H1 (cell line): ENCODE measurements at places on chromosomes 13 and 19. TPM values are rescaled to one million over a fixed set of nuclear protein-coding genes. Genes with fewer than 3 reads are reported as not detected.

GRCh38 chr13:81639984-81640582 lies 1299.2 kb upstream of the SPRY2 start:
- H3K36me3 ChIP-seq = no peaks in the 10 kb centered on the region
- no peak overlapping the region for H3K4me3 ChIP-seq
- no peak for DNase-seq
- H3K4me1 ChIP-seq = no peaks in the 10 kb centered on the region

DNA sequence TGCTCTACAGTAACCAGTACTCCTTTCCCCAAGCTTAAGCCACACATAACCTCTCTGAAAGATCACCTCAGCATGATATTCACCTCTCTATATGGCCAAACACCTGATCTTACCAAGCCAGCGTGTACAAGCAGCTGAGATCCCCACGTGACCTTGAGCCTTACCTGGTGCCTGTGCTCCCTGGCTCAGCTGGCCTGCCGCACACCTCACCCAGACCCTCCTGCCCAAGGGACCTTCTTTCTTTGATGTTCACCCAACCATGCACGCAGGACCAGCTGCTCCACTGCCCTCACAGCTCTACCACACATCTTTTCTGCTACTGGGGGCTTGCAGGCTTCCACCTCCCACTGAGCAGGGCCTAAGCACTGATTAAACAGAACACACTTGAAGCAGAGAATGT lies 9.0 kb downstream of the DHRS12 start:
- no peak for DNase-seq
- H3K27me3 ChIP-seq = no peaks in the 10 kb centered on the region
- H3K4me3 ChIP-seq = no peak overlapping the region
- peaks cover 6% of the 10 kb centered on the region for H3K4me1 ChIP-seq

- peak overlapping the region; percentile 39 for H3K4me3 ChIP-seq
- H3K27me3 ChIP-seq = peaks cover 82% of the 10 kb centered on the region
- no peak overlapping the region for H3K27ac ChIP-seq
Observed at GRCh38 chr13:20192158-20192835, 441 bp downstream of the GJB2 start.

- H3K4me3 ChIP-seq = no peak overlapping the region
- H3K27me3 ChIP-seq = no peaks in the 10 kb centered on the region
- no peaks in the 10 kb centered on the region for H3K36me3 ChIP-seq
- DNase-seq = no peak
- no peaks in the 10 kb centered on the region for H3K4me1 ChIP-seq
Observed at GRCh38 chr13:74443631-74444030, 309.4 kb upstream of the KLF12 start.

Gene OR4F17
- total RNA-seq = 0.30 TPM in 1 of 2 replicates, not detected in the other

- H3K4me1 ChIP-seq = peaks cover 2% of the 10 kb centered on the region; the same call in 1 of the 2 replicates
- peaks cover 7% of the 10 kb centered on the region for H3K36me3 ChIP-seq
- H3K27me3 ChIP-seq = peaks cover 37% of the 10 kb centered on the region
- DNase-seq = no peak
- peak overlapping the region; percentile 36; the same call in 1 of the 2 replicates for H3K4me3 ChIP-seq
- no peak overlapping the region for H3K27ac ChIP-seq
Observed at GRCh38 chr19:49442354-49442753, 1.0 kb upstream of the SLC17A7 start.

DNA sequence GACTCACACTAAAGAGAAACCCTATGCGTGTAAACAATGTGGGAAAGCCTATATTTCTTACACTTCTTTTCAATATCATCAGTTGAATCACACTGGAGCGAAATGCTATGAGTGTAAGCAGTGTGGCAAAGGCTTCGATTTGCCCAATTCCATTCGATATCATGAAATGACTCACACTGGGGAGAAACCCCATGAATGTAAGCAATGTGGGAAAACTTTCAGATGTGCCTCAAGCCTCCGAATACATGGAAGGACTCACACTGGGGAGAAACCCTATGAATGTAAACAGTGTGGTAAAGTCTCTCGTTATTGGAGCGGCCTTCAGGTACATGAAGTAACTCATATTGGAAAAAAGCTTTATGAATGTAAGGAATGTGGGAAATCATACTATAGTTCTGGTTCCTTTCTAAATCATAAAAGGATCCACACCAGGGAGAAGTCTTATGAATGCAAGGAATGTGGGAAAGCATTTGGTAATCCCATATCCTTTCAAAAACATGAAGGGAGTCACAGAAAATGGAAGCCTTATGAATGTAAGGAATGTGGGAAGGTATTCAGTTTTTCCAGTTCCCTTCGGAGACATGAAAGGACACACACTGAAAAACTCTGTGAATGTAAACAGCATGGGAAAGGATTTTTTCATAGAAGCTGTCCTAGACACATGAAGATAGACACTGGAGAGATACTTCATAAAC lies 28.1 kb downstream of the ZNF20 start:
- H3K4me1 ChIP-seq = no peaks in the 10 kb centered on the region

Gene PLK5
- total RNA-seq = 0.43 and 1.2 TPM in 2 replicates

- H3K4me3 ChIP-seq = no peak overlapping the region
- H3K27ac ChIP-seq = no peak overlapping the region
- no peaks in the 10 kb centered on the region for H3K27me3 ChIP-seq
- H3K4me1 ChIP-seq = no peaks in the 10 kb centered on the region
Observed at GRCh38 chr19:48578891-48579290, 26.9 kb downstream of the SULT2B1 start.

DNA sequence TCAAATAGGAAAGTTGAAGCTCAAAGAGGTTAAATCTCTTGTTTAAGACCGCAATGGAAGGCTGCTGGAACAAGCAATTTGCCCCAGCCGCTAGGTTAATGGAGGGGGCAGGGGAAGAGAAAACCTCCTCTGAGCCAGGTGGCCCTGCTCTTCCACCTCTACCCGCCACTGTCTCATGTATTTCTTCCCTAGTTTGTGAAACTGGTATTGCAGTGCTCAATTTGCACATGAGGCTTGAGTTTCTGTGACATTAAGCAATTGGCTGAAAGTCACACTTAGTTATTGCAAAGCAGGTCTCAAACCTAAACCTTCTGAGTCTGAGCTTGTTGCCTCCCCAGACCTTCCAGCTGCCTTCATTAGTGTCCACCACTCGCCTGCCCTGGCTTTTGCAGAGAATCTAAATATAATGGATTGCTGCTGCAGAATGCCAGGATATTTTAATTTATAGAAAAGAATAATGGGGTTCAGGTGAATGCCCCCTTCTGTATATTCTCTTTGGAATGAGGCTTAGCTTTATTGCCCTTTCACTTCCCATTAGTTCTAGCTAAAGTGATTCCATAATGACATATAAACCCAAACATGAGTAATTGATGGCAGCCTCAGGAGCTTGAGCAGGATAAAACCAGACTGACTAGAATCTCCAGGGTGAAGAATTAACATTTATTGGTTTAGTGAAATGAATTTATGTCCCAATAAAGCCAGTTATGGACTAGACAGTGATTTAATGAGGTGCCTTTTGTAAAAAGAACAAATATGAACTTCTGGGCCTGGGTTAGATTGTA lies 27.0 kb upstream of the OLFM4 start:
- H3K36me3 ChIP-seq = no peaks in the 10 kb centered on the region
- no peaks in the 10 kb centered on the region for H3K4me1 ChIP-seq
- H3K4me3 ChIP-seq = no peak overlapping the region
- H3K27me3 ChIP-seq = no peaks in the 10 kb centered on the region

Gene ZNF709
- 2.0 and 2.2 TPM in 2 replicates for total RNA-seq

GRCh38 chr13:78465250-78465649 lies 138.1 kb downstream of the POU4F1 start:
- no peak overlapping the region for H3K4me3 ChIP-seq
- DNase-seq = no peak
- no peaks in the 10 kb centered on the region for H3K4me1 ChIP-seq
- H3K27ac ChIP-seq = no peak overlapping the region
- no peaks in the 10 kb centered on the region for H3K36me3 ChIP-seq

GRCh38 chr13:102177431-102177830 lies 224.4 kb downstream of the FGF14 start:
- no peak overlapping the region for H3K4me3 ChIP-seq
- no peak for DNase-seq
- H3K36me3 ChIP-seq = no peaks in the 10 kb centered on the region
- no peaks in the 10 kb centered on the region for H3K4me1 ChIP-seq
- H3K27me3 ChIP-seq = no peaks in the 10 kb centered on the region
- H3K27ac ChIP-seq = no peak overlapping the region

Gene CCDC61
- 16.1 and 17.4 TPM in 2 replicates for total RNA-seq

DNA sequence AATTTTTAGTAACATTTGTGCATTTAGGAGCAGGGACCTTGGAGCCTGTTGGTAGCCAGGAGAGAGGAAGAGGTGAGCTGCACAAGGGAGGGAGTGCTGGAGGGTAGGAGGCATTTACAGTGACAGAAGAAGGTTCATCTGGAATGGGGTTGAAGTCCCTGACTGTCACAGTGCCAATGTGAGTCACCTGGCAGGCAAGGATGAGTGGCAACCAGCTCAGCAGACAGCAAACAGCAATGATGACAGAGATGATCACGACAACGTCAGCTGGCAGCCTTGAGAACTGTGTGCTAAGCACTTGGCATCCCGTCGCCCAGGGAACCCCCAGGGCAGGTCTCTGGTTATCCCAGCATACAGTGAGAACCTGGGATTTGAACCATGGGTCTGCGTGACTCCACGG lies 2.6 kb downstream of the OR10H5 start:
- no peaks in the 10 kb centered on the region for H3K36me3 ChIP-seq
- no peak for DNase-seq
- no peaks in the 10 kb centered on the region for H3K27me3 ChIP-seq
- H3K4me3 ChIP-seq = no peak overlapping the region
- no peak overlapping the region for H3K27ac ChIP-seq
- H3K4me1 ChIP-seq = no peaks in the 10 kb centered on the region

- H3K27ac ChIP-seq = peak within 1 kb of the TSS; percentile 84
- peaks cover 24% of the 10 kb centered on the region for H3K4me1 ChIP-seq
- peaks cover 41% of the 10 kb centered on the region for H3K36me3 ChIP-seq
- H3K27me3 ChIP-seq = no peaks in the 10 kb centered on the region
- DNase-seq = peak; percentile 99
- H3K4me3 ChIP-seq = peak within 1 kb of the TSS; percentile 62
Observed at GRCh38 chr19:58554494-58555368, at the start of gene CHMP2A. TSS of gene CHMP2A (minus strand) at chr19:58555105. CDS start at chr19:58554212, 893 bp downstream.

GRCh38 chr13:107299717-107300116 lies 731.8 kb upstream of the ARGLU1 start:
- H3K36me3 ChIP-seq = no peaks in the 10 kb centered on the region
- no peaks in the 10 kb centered on the region for H3K27me3 ChIP-seq
- H3K4me1 ChIP-seq = no peaks in the 10 kb centered on the region
- H3K4me3 ChIP-seq = no peak overlapping the region

DNA sequence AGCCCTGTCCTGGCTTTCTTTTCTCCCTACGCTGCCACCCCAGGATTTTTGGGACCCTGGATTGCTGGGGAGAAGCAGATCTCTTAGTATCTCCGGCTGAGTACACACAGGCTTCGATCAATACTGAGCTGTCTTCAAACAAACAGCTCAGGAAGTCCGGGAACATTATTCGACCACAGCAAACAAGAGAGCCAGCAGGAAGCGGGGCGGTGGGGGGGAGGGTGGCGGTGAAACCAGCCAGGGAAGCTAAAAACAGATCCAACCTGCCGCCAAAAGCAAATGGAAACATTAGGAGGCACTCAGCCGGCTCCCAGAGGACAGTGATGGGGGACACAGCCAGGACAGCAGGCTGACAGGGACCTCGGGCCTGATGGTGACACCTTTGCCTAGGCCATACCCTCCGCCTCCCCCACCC lies 12.2 kb upstream of the BCAM start:
- 0 out of 2 replicates have a peak overlapping the region, but pooled peaks have one; percentile 18 for H3K27ac ChIP-seq
- H3K4me3 ChIP-seq = no peak overlapping the region
- H3K27me3 ChIP-seq = no peaks in the 10 kb centered on the region

DNA sequence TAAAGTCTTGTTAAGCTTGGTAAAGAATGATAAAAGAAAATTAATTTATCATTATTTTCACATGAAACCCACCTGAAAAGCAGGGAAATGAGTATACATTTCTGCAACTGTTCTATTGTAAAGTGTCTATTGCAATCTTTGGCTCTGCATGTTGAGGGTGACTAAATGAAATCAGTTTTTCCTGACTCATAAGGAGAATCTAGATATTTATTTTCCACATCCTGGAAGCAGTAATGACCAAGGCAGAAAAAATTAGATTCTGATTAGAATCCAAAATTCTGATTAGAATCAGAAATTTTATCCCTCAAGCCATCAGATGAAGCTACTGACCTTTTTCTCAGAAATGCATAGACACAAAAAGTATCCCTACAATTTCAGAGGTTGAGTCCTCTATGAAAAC lies 178.4 kb downstream of the MYO16 start:
- H3K27me3 ChIP-seq = no peaks in the 10 kb centered on the region
- no peak for DNase-seq
- H3K36me3 ChIP-seq = no peaks in the 10 kb centered on the region
- no peak overlapping the region for H3K4me3 ChIP-seq
- H3K27ac ChIP-seq = no peak overlapping the region

GRCh38 chr13:111329641-111330040 lies 9.2 kb downstream of the TEX29 start:
- no peak overlapping the region for H3K27ac ChIP-seq
- no peak for DNase-seq
- no peak overlapping the region for H3K4me3 ChIP-seq
- no peaks in the 10 kb centered on the region for H3K27me3 ChIP-seq
- H3K36me3 ChIP-seq = no peaks in the 10 kb centered on the region
- H3K4me1 ChIP-seq = no peaks in the 10 kb centered on the region

DNA sequence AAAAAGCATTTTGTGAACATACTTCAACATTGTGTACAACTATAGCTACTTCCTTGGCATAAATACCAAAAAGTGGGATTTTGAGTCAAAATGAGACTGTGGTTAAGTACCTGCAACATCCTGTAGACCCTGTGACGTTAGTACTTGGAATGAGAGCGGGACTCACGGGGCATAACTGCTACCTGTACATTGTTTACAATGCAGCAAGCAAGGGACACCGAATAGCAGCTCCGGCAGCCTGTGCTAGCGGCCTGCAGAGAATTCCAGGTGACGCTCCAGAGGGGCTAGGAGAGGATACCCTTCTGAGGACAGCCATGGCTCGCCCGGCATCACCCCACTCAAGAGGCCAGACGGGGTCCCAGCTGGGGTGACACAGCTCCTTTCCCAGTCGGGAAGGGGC lies 824 bp upstream of the ZNF331 start:
- H3K4me3 ChIP-seq = peak overlapping the region; percentile 38; the same call in 1 of the 2 replicates
- no peaks in the 10 kb centered on the region for H3K4me1 ChIP-seq
- peaks cover 5% of the 10 kb centered on the region; the same call in 1 of the 2 replicates for H3K36me3 ChIP-seq
- no peaks in the 10 kb centered on the region for H3K27me3 ChIP-seq
- H3K27ac ChIP-seq = no peak overlapping the region

Gene BEST2
- 4.6 TPM in 2 replicates for total RNA-seq

Gene TMEM190
- total RNA-seq = 1.4 TPM in 1 of 2 replicates, not detected in the other

- H3K27ac ChIP-seq = no peak overlapping the region
- no peak for DNase-seq
- no peaks in the 10 kb centered on the region for H3K4me1 ChIP-seq
- no peak overlapping the region for H3K4me3 ChIP-seq
- H3K27me3 ChIP-seq = no peaks in the 10 kb centered on the region
- no peaks in the 10 kb centered on the region for H3K36me3 ChIP-seq
Observed at GRCh38 chr13:49975826-49976225, 21.0 kb upstream of the TRIM13 start.

Gene TTC9B
- total RNA-seq = not detected in 2 replicates

Gene OSCAR
- 0.90 and 1.1 TPM in 2 replicates for total RNA-seq

DNA sequence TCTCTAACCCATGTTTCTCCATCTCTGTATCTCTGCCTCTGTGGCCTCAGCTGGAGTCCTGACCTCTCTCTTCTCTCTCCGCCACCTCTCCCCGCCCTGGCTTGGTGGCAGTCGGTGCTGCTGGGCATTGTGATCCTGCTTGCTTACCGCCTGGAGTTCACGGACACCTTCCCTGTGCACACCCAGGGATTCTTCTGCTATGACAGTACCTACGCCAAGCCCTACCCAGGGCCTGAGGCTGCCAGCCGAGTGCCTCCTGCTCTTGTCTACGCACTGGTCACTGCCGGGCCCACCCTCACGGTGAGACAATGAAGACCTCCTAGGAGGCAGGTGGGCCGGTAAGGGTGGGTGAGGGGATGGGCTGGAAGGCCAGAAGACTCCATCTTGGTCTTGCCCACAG lies 4.2 kb downstream of the PLPPR2 start:
- peaks cover 13% of the 10 kb centered on the region for H3K4me1 ChIP-seq
- H3K27me3 ChIP-seq = peaks cover 17% of the 10 kb centered on the region; the same call in 1 of the 2 replicates
- H3K27ac ChIP-seq = no peak overlapping the region
- no peaks in the 10 kb centered on the region for H3K36me3 ChIP-seq
- no peak overlapping the region for H3K4me3 ChIP-seq
- DNase-seq = no peak
